ENCODE measurements at places on chromosomes 4 and X.

- H3K36me3 ChIP-seq, result no peaks in the 10 kb centered on the region
- no peak overlapping the region for H3K27ac ChIP-seq
- no peak for DNase-seq
- no peak overlapping the region for H3K4me3 ChIP-seq
- peaks cover 7% of the 10 kb centered on the region for H3K4me1 ChIP-seq
These were observed 399.2 kb downstream of the IL15 start for GRCh38 chr4:142035566-142035965.

- no peak for DNase-seq
- no peak overlapping the region for H3K4me3 ChIP-seq
These were observed 3.6 kb upstream of the LEF1 start for GRCh38 chr4:108172231-108172752.

- peaks cover 14% of the 10 kb centered on the region for H3K4me1 ChIP-seq
- no peak overlapping the region for H3K4me3 ChIP-seq
- no peaks in the 10 kb centered on the region for H3K36me3 ChIP-seq
- H3K27me3 ChIP-seq, result no peaks in the 10 kb centered on the region
These were observed 17.4 kb upstream of the TMEM184C start for GRCh38 chr4:147599769-147600168.

- H3K4me3 ChIP-seq, result no peak overlapping the region
- H3K4me1 ChIP-seq, result no peaks in the 10 kb centered on the region
- no peak for DNase-seq
- H3K27ac ChIP-seq, result no peak overlapping the region
These were observed 130.4 kb downstream of the IDS start for GRCh38 chrX:149374751-149375150.

GRCh38 chr4:188960411-188961093, 821.3 kb downstream of the TRIML1 start:
- H3K27ac ChIP-seq, result no peak overlapping the region
- DNase-seq, result no peak
- H3K36me3 ChIP-seq, result no peaks in the 10 kb centered on the region

GRCh38 chrX:107571296-107571998, 56.9 kb upstream of the PRPS1 start:
- no peaks in the 10 kb centered on the region for H3K27me3 ChIP-seq
- H3K4me1 ChIP-seq, result no peaks in the 10 kb centered on the region
- H3K4me3 ChIP-seq, result no peak overlapping the region
- H3K36me3 ChIP-seq, result no peaks in the 10 kb centered on the region
